ENCODE measurements at places on chromosomes 1 and 21.

GRCh38 chr1:225711236-225711937 is 58.5 kb upstream of the ENAH start:
- no peak for DNase-seq

- DNase-seq: peak; percentile 90
Observed at GRCh38 chr1:16187748-16188401, 24.6 kb downstream of the ARHGEF19 start.

DNA sequence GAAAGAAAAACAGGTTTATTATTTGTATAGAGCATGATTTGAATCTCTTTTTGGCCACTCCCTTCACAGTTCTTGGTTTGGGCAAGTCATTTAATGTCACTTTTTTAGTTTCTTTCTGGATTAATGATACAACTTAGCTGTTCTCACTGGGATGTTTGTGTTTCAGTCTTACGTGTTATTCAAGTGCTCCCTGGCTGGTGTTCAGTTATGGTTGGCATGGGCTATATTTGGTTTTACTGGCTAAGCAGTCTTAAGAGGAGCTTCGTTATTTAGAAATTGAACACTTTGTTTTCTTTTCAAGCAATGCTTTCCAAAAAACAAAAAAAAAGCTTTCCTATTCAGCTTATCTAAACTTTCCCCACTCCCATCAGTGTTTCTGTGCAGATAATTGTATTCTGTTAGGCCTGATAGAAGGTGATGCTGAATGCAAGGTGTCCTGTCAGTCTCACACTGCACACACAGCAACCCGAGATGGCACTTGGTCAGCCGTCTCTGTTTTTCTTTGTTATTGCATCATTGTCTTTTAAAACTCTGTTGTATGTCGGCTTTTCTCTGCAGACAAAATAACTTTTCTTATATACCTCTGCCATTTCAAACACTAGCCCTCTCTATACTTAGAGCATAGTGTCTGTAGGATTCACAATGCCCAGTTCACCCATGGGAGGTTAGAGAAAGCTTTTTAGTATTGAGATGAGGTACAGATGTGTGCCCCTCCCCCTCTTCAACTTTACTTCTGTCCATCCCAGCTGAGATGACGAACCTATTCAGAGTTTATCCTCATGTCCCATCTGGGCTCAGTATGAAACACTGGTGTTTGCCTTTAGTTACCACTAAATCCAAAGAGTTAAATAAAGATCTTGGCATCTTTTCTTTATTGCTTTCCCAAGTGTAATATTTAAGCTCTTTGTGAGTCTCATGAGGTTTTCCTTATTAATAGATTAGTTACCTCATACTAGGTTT is 80.2 kb downstream of the VPS13D start:
- no peak for DNase-seq

DNA sequence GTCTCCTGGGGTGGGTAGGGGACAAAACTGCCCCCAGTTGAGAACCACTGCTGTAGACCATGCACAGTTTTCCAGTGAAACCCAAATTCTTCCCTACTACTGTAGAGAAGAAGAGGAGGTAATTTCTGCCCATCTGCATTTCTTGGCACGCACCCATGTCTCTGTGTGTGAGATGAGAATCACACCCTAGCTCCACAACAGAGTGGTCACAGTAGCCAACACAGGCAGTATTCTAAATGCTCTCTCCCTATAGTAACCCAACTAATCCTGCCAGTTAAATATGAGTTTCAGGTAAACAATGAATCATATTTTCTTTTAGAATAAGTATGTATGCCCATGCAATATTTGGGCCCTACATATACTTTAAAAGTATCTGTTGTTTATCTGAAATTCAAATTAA is 1.2 kb upstream of the CAPN2 start:
- DNase-seq: peak; percentile 67

GRCh38 chr1:150553392-150554085 is 4.3 kb downstream of the ADAMTSL4 start:
- DNase-seq: no peak

DNA sequence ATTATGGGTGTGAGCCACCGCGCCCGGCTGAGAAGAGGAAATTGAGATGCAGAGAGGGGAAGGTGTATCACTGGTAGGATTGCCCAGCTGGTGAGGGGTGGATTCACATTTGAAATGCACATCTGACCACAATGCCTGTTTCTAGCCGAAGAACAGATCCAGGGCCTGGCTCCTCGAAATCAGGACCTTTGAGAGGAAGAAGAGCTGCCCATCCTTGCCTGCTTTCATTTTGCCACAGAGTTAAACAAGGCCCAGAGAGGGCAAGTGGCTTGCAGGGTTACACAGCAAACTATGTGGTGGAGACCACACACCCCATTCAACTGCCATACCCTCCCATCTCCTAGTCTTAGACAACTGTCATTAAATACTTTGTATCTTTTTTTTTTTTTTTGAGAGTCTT is 32.9 kb upstream of the TMEM61 start:
- no peak for DNase-seq

GRCh38 chr1:192980856-192981255 is 78.3 kb downstream of the UCHL5 start:
- DNase-seq: peak; percentile 32

DNA sequence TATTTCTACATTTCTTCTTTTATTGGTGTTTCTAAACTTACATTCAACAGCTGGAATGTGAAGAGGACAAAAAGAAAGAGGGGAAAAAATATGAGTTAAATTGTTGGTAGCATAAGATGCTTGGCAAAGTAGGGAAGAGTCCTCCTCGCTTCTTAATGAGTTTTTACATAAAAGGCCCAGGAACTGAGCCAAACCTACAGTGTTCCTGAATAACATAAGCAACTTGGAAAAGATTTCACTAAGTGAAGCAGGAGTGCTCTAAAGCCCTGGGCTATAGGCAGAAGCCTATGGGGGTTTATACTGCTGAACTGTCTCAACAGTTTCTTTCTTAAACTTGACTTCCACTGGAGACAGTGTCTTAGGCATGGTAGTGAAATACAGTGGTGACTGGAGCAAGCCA is 115.0 kb upstream of the USP25 start:
- DNase-seq: no peak

DNA sequence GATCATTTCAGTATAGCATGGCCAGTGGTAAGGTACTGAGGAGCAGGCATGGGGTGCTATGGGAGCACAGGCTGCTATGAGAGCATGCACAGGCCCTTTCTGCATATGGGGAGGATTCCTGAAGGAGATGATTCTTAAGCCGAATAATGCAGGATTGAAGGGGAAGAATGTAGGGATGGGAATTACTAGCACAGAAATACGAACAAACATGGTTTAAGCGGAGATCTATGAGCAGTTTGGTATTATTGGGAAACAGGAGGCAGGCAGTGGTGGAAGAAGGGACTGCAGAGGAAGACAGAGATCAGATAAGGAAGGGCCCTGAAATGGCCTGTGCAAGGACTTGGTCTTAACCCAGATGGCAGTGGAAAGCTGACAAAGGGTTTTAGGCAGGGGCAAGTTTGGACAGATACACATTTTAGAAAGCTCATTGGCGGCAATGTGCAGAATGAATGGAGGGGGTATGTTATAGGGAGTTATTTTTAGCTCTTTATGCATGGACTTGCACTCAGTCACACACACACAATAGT is 1.7 kb downstream of the OSCP1 start:
- no peak for DNase-seq

- no peak for DNase-seq
Observed at GRCh38 chr1:114328361-114328904, 174.8 kb upstream of the SYT6 start.

DNA sequence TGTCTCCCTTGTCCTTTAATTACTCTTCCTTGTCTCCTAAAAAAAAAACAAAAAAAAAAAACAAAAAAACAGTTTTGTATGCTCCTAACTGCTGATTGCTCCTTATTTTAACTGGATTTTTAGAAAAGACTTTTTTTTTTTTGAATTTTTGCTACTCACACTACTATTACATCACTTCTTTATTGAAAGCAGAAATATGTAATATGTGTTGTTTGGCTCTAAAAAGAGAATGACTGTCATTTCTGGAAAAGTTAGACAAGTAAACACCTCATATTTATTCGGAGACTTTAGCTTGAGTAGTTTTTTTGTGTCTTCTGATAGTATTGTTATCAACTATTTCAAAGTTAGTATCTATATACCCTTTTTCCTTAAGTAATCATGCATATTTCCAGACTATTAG is 855.0 kb downstream of the USP25 start:
- no peak for DNase-seq

DNA sequence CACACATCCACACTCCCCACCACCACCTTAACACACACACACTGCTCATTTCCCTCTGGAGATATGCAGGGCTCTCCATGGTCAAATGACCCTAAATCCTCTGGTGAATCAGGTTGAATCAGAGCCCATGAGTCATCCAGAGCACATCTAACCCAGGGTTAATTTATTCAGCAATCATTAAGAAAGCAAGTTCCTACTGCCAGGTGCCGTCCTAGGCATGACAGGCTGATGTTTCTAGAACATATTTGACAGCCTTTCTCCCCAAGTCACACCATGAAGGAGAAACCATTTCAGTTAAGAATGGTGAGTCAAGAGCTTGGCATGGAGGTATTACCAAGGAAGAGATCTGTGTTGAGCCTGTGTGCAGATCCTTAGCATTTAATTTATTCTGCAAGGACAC is 194.3 kb upstream of the CAMK1G start:
- peak; percentile 86 for DNase-seq

DNA sequence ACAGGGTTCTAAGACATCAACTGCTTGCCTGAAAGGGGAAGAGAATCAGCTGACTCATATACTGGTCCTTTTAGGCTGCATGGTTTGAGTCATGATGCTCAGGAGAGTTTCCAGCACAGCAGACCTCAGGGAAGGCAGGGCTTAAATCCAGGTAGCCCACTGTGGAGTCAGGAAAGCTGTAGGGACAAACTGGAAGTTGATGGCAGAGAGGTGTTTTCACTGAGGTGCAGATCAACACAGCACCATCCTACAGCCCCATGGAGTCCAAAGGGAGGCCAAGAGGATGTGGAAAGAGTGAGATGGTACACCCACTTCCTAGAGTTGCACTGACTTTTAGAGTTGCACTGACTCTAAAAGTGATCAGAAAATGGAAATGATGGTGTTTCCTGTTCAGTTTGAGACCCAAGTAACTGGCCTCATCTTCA is 252.4 kb upstream of the DUSP10 start:
- no peak for DNase-seq

DNA sequence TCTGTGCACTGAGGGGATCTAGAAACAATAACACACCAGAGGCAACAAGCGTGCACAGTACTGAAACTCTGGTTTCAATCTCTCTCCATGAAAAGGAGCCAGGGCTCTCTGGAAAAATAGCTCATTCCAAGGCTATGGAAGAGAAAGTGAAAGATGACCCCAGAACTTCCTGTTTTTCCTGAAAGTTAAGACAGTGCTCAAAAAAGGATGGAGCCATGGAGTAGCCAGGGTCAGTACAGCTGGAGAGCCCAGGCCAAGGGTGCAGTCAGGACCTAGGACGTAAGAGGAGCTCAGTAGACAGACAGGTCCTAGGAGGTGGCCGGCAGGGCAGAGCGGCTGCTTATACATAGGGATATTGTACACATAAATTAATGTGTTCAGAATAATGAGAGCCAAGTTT is 19.1 kb downstream of the NOL9 start:
- no peak for DNase-seq

- DNase-seq: no peak
Observed at GRCh38 chr1:50971748-50972305, 1.8 kb downstream of the CDKN2C start.

DNA sequence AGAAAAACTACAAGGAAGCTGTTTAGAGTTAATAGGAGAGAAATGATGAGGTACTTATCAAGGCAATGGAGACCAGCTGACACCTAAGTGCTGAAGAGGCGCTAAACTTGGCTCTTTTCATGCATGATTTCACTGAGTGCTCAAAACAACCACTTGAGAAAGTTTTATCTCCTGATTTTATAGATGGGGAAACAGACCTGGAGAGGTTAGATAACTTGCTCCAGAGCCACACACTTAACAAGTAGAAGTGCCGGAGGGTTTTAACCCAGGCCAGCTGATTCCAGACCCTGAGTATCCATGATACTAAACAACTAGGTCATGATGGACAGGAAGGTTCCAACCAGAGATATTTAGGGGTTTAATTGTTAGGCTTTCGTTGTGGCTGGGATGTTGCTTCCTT is 25.9 kb downstream of the UBE2U start:
- no peak for DNase-seq

DNA sequence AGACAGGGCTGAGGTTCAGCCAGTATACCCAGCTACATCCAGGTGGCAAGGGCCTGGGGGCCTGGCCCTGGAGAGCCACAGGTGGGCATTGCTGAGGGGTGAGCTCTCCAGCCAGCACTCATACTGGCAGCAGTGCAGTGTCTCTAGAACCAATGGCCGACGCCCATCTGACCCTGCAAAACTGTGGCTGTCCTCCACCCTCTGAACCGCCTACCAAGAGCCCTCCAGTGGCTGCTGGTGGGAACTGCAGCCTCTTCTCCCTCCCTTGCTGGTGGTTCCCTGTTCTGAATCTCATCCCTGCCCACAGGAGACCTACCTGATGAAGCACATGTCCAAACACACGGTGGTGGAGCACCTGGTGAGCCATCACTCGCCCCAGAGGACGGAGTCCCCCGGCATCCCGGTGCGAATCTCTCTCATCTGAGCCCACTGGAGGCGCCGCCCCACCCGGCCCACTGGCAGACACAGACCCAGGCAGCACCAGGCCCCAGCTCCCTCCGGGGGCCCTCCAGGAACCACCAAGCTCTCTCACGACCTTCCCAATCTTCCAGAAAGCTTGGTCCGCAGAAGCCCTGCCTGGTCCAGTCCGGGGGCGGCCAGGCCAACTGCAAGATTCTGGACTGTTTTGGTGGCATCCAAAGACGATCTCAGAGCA is 22.1 kb downstream of the A3GALT2 start:
- DNase-seq: peak; percentile 73

DNA sequence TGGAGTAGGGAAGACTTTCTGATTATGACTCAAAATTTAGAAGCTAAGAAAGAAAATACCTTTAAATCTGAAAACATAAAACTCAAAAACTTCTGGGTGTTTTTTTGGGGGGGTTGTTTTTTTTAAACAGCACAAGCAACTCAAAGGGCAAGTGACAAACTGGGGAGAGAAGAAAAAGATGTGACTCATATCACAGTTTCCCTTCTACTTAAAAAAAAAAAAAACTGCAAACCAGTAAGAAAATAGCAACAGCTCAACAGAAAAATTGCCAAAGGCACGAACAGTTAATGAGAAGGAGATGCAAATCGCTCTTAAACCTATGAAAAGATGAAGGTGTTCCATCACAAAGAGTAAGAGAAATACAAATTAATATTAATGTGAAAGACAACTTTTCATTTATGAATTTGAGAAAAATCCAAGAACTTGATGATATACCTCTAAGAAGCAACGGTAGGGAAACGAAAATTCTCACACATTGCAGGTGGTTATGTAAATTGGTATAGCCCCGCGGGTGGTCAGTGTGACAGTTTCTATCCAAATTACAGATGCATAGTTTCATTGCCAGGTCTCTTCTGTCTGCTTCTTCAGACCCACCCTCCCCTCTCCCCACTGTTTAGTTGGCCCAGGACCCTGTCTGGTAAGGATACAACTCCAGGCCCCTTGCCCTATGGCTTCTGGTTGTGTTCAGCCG is 9.0 kb downstream of the IFNAR2 start:
- no peak for DNase-seq

All from RKO (cell line).